ENCODE measurements at places on chromosomes 3 and 15. TPM values are rescaled to one million over a fixed set of nuclear protein-coding genes. Genes with fewer than 3 reads are reported as not detected.
A peak's percentile ranks its signal among the peaks of the same experiment; 100 is the strongest.

DNA sequence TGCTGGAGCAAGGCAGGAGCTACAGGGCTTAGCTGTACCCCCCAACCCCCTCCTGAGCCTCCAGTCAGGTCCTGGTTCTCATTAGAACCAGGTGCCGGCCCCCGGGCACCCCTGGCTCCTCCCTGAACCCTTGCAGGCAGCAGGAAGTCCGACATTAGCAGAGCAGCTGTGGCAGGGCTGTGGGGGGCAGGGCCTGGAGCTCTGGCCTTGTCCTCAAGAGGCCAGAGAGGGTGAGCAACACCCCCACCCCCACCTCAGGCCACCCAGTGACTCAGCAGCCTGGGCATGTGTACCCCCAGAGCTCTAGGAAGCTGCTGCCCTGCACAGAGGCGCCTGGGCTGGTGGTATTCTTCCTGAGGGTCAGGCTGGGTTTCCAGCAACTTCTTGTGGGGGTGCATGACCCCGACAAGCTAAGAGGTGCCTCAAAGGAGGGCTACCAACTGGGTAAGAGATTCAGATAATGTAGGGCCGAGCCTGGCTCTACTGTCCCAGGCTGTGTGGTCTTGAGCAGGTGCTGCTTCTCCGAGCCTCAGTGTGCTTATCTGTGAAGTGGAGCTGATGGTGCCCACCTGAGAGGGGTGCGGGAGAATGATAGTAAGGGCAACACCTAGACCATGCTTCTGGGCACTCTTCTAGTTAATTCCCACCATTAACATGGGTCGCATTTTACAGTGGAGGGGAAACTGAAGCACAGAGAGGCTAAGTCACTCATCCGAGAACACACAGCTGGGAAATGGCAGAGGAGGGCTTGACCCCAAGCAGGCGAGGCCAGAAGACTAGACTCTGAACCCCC lies 16.0 kb downstream of the H1-8 start:
- H3K27ac ChIP-seq, result no peak overlapping the region
- H3K36me3 ChIP-seq, result no peaks in the 10 kb centered on the region
- H3K4me3 ChIP-seq, result no peak overlapping the region
- DNase-seq, result no peak
- no peaks in the 10 kb centered on the region for H3K27me3 ChIP-seq

GRCh38 chr15:44527241-44527640 lies 9.7 kb upstream of the EIF3J start:
- peaks cover 5% of the 10 kb centered on the region for H3K36me3 ChIP-seq
- H3K4me1 ChIP-seq, result no peaks in the 10 kb centered on the region
- no peak overlapping the region for H3K4me3 ChIP-seq
- no peaks in the 10 kb centered on the region for H3K27me3 ChIP-seq
- H3K27ac ChIP-seq, result no peak overlapping the region

- H3K27me3 ChIP-seq, result no peaks in the 10 kb centered on the region
- H3K27ac ChIP-seq, result no peak overlapping the region
- no peak overlapping the region for H3K4me3 ChIP-seq
These were observed 158.6 kb downstream of the THSD4 start for GRCh38 chr15:71273731-71274447.

- H3K27me3 ChIP-seq, result no peaks in the 10 kb centered on the region
- H3K36me3 ChIP-seq, result no peaks in the 10 kb centered on the region
- no peak overlapping the region for H3K4me3 ChIP-seq
- H3K4me1 ChIP-seq, result no peaks in the 10 kb centered on the region
- H3K27ac ChIP-seq, result no peak overlapping the region
These were observed 117.3 kb upstream of the LYSMD4 start for GRCh38 chr15:99850517-99850916.

GRCh38 chr3:37694284-37694675 lies 167.4 kb upstream of the CTDSPL start:
- H3K4me1 ChIP-seq, result no peaks in the 10 kb centered on the region
- DNase-seq, result peak; percentile 92
- no peak overlapping the region for H3K27ac ChIP-seq
- no peaks in the 10 kb centered on the region for H3K36me3 ChIP-seq
- no peak overlapping the region for H3K4me3 ChIP-seq
- H3K27me3 ChIP-seq, result no peaks in the 10 kb centered on the region

DNA sequence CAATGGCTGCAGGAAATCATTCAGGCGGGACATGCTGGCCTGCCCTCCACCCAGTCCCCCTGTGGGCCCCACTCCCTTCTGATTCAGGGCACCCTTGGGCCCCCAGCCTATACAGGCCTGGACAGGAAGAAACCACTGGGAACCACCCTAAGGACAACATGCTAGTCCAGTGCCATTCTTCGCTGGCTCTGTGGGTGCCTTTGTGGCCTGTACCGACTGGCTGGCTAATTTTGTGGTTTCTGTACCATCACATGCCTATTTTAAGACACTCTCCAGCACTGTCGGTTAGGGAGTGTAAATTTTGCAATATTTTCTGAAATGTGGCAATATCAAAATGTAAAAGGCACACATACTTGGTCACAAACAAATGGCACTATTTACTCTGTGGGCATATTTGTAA lies 61.4 kb upstream of the POLG start:
- H3K36me3 ChIP-seq, result no peaks in the 10 kb centered on the region
- no peak overlapping the region for H3K4me3 ChIP-seq
- DNase-seq, result no peak
- H3K27me3 ChIP-seq, result peaks cover 15% of the 10 kb centered on the region
- no peaks in the 10 kb centered on the region for H3K4me1 ChIP-seq
- no peak overlapping the region for H3K27ac ChIP-seq

- no peak overlapping the region for H3K4me3 ChIP-seq
- no peaks in the 10 kb centered on the region for H3K36me3 ChIP-seq
These were observed 56.5 kb downstream of the MCTP2 start for GRCh38 chr15:94287794-94288246.

DNA sequence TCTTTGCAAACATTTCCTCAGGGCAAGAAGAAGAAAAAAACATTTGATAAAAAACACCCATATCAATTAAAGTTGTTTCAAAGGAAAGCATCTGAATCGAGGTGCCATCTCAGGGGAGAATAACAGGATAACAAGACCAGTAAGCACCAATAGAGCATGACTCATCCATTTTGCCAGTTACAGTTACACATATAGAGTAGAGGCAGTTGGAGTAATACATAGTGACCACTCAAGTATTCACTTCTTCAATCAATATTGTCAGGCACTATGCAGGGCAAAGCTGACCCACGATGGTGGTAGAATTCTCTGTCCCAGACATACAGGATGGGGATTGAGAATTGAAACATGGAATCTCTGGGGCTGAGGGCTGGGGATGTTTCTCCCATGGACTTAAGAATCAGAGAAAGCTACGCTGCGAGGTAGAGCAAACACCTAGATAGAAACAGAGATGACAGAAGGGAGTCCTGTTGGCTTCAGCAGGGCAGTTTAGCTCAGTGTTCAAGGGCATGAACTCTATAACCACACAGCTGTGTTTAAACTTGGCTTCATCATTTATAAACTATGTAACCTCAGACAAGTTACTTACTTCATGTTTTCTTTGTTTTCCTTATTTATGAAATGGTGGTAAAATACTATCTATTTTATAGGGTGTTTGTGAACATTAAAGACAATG lies 186.4 kb upstream of the NANOGP8 start:
- DNase-seq, result no peak
- no peak overlapping the region for H3K27ac ChIP-seq
- no peaks in the 10 kb centered on the region for H3K36me3 ChIP-seq
- H3K4me3 ChIP-seq, result no peak overlapping the region
- H3K27me3 ChIP-seq, result no peaks in the 10 kb centered on the region
- no peaks in the 10 kb centered on the region for H3K4me1 ChIP-seq

GRCh38 chr15:80596521-80596976 lies 98.6 kb upstream of the ABHD17C start:
- DNase-seq, result no peak
- H3K27ac ChIP-seq, result no peak overlapping the region
- no peaks in the 10 kb centered on the region for H3K4me1 ChIP-seq
- peaks cover 4% of the 10 kb centered on the region for H3K36me3 ChIP-seq

DNA sequence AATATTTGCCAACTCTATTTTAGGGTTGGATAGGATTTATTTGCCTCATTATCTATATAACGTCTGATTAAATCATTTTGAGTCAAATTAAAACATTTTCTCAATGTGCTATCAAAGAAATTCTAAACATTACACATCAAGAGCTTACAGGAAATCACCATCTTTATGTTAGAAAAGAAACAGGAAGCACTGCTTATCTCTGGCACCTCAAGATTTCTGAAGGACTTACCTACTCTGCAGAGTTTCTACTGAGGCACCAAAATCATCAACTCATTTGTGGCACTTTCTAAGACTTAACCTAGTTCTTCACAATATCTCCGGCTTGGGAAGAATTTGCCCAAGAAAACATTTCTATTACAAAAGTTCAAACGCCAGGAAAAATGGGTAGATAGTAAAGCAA lies 181.3 kb upstream of the EOMES start:
- H3K36me3 ChIP-seq, result no peaks in the 10 kb centered on the region
- H3K4me1 ChIP-seq, result no peaks in the 10 kb centered on the region
- H3K4me3 ChIP-seq, result no peak overlapping the region
- DNase-seq, result no peak
- no peaks in the 10 kb centered on the region for H3K27me3 ChIP-seq

DNA sequence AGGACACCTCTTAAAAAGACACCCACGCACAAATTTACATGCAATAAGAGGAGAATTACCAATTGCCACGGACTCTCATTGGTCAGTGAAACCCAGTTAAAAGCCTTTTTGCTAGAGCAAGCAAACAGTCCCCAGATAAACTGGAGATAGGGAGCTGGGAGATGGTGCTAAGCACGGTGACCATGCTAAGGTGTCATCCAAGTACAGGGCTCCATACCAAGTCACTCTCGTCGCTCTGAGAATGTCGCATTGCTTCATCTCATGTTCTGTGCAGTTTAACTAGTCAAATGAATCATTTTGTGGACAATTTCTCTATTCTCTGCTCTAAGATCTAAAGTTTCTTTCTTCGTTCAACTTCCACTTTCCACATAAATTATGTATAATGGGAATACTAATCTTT lies 581.9 kb downstream of the AGBL1 start:
- no peaks in the 10 kb centered on the region for H3K36me3 ChIP-seq
- no peak overlapping the region for H3K4me3 ChIP-seq
- no peaks in the 10 kb centered on the region for H3K4me1 ChIP-seq

- no peaks in the 10 kb centered on the region for H3K27me3 ChIP-seq
- DNase-seq, result peak; percentile 77
- no peaks in the 10 kb centered on the region for H3K36me3 ChIP-seq
These were observed 83.9 kb downstream of the TLE3 start for GRCh38 chr15:70013656-70014313.

DNA sequence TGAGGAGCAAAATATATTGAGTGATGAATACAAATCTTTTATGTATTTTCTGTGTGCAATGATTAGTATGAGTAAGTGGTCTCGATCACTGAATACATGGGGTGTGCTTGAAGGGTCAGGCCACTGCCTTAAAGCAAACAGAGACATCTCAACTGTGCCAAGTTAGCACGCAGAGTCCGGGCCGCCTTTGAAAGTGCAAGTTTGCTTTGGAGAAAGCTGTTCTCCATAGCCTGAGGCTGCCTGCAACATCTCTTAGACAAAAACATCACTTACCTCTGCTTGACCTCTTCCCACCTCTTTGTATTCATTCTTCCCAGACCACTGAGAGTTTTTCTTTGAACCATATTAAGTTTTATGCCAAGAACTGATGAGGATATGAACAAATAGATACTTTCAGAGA lies 267.0 kb downstream of the ZBTB20 start:
- H3K4me3 ChIP-seq, result no peak overlapping the region
- H3K27ac ChIP-seq, result no peak overlapping the region
- H3K27me3 ChIP-seq, result no peaks in the 10 kb centered on the region
- DNase-seq, result no peak

DNA sequence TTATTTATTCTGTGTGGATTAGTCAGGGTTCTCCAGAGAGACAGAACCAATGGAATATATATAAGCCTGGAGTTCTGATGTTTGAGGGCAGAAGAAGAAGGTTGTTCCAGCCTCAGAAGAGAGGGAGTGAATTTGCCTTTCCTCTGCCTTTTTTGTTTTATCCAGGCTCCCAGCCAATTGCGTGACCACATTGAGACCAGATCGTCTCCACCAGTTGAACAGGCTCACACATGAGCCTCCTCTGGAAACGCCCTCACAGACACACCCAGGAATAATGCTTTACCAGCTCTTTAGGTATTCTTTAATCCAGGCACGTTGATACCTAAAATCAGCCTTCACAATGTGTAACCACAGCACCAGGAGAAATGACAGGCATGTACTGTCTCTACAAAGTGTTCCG lies 923.1 kb downstream of the TBL1XR1 start:
- H3K4me3 ChIP-seq, result no peak overlapping the region
- DNase-seq, result no peak
- no peaks in the 10 kb centered on the region for H3K36me3 ChIP-seq
- H3K27ac ChIP-seq, result no peak overlapping the region
- no peaks in the 10 kb centered on the region for H3K27me3 ChIP-seq
- H3K4me1 ChIP-seq, result no peaks in the 10 kb centered on the region

- no peaks in the 10 kb centered on the region for H3K4me1 ChIP-seq
- no peak overlapping the region for H3K27ac ChIP-seq
- H3K4me3 ChIP-seq, result no peak overlapping the region
- no peaks in the 10 kb centered on the region for H3K36me3 ChIP-seq
- no peaks in the 10 kb centered on the region for H3K27me3 ChIP-seq
- no peak for DNase-seq
These were observed 29.0 kb downstream of the TMEM45A start for GRCh38 chr3:100521439-100521845.

DNA sequence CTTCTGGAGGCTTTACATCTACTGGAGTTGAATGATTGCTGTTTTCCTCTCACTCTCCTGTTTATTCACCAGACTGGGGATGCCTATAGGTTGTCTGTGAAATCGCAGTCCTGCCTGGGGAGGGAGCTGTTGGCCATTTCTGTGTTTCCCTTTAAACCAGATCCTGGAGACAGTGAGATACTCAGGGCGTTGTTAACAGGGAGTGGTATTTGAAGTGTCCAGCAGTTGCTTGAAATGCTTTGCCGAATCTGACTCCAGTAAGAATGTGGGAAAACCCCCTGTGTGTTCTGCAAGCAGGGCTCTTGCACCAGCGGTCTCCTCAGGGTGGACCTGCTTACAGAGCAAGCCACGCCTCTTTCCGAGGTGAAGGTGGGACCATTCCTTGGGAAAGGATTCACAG lies 4.3 kb upstream of the LRRK1 start:
- no peak for DNase-seq
- no peaks in the 10 kb centered on the region for H3K4me1 ChIP-seq
- no peaks in the 10 kb centered on the region for H3K36me3 ChIP-seq

DNA sequence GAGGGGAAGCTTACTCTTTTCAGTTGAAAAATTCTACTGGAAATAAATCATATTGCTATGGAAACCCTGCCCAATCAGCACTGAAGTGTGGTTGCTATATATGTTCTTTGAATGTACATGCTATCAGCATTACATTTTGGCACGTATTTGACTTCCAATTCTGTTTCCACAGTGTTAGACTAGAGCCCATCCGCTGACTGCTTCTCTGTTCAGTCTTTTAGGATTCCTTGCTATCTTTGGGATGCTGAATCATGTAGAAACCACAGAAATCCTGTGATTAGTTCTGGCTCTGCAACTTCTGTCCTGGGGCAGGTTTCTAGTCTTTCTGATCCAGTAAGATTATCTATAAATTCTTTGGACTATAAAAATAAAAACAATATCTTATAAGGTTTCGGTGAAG lies 128.2 kb upstream of the SLC7A14 start:
- DNase-seq, result no peak
- H3K4me3 ChIP-seq, result no peak overlapping the region
- no peak overlapping the region for H3K27ac ChIP-seq
- no peaks in the 10 kb centered on the region for H3K27me3 ChIP-seq
- H3K4me1 ChIP-seq, result no peaks in the 10 kb centered on the region

Gene SCG5
- 1.3 TPM for total RNA-seq

Gene TGM5
- not detected for total RNA-seq

Gene TIMP4
- total RNA-seq, result 7.6 TPM

Gene USF3
- total RNA-seq, result 21.3 TPM

Gene SCAANT1
- total RNA-seq, result not detected

Gene SLC12A1
- 201 TPM for total RNA-seq

Gene CEP152
- total RNA-seq, result 4.5 TPM

Gene C2CD4A
- total RNA-seq, result 5.3 TPM

Gene MUC20
- 42.6 TPM for total RNA-seq

Gene RASL12
- 7.6 TPM for total RNA-seq

Measured in kidney (tissue), 22 donors.